ENCODE measurements at places on chromosomes 2 and 18.

DNA sequence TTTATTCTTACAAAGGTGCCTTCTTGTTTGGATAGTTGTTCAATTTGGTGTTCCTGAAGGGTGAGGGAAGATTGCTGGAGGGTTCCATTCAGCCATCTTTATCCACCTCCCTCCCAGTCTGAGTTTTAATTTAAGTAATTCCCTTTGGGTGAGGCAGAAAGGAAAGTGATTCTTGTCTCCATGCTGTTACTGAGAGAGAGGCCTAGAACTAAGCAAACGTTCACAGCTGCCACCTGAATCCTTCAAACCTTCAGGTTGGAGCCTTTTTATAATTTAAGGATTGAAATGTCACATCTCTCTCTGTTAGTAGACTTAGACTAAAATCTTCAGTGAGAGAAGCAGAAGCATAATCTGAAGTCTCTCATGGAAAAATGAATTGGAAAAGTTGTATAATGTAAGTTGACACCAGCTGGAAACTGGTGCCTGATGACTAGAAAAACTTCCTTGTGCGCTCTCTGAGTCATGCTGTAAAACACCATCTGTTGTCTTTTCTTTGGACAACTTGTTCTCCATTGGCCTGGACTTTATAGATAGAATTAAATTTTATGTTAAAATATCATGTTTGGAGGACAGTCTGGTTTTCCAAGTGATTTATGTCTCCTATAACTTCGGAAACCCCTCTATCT, 14.6 kb downstream of the STRADB start:
- DNase-seq = no peak

DNA sequence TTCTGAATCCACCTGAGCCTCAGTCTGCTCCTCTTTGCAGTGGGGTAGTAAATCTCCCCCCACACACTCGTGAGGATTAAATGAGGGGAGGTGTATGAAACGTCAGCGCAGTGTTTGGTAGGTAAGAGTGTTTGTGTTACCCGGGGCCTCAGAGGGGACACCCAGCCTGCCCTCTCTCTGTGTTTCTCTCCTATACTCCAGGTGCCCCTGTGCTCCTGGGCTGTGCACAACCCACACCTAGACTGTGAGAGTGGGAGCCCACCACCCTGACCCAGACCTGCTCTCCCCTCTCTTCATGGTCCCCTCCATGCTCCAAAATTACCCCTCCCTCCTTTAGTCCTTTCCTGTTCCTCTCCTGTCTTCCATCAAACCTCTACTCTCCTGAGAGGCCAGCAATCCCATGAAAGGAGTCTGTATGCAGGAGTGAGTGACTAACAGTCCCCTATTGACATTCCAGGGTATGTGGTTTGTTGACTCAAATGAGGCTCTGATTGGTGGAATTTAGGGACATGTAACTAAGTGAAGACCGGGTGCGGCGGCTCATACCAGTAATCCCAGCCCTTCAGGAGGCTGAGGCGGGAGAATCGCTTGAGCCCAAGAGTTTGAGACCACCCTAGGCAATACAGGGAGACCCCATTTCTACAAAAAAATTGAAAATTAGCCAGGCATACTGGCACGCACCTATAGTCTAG, 10.4 kb downstream of the CIB4 start:
- no peak for DNase-seq

DNA sequence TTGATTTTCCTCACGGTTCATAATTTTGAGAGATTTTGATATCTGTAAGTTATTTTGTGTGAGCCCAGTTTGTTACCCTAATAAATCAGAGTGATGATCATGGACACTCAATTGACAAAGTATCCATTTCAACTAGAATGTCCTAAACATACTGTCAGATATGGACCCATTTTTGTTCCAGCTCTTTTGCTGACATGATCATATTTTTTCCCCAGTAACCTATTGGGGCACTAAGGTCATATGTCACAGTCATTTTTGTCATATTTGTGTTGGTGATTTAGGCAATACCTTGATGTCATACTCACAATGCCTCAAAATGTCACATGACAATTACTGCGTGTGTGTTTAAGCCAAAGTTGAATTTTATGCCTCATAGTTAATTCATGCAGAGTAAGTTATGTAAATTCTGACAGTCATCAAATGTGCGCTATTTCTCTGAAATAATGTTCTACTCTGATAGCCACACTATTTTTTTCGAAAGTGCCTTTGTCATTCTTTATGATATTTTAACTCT, 218.7 kb downstream of the ARHGAP15 start:
- DNase-seq = no peak

DNA sequence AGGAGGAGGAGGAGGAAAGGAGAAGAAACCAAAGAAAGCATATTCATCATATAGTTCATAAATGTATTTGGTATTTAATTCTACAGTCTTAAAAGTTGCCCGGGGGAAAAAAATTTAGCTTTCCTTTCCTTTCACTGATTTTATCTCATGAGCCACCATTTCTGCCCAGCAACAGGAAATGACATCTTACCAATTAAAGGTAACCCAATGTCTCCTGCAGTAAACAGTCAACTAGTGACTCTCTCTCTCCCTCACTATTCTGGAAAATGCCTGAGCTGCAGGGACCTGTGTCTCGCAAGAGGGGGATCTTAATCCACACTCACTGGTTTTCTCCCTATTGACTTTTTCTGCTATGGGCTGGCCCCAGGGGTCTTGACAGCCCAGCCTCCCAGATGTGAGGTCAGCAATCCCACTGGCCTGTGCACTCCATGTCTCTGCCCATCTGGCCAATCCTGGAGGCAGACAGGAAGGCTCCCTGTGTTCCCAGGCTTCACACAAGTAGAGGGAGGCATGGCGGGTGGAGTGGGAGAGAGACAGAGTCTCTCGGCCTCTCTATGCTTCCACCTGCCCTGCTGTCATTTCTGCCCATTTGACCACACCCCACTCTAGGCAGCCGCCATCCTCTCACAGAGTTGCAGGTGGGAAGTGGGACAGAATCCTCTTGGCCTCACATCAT, 85.4 kb upstream of the CABLES1 start:
- DNase-seq = no peak

DNA sequence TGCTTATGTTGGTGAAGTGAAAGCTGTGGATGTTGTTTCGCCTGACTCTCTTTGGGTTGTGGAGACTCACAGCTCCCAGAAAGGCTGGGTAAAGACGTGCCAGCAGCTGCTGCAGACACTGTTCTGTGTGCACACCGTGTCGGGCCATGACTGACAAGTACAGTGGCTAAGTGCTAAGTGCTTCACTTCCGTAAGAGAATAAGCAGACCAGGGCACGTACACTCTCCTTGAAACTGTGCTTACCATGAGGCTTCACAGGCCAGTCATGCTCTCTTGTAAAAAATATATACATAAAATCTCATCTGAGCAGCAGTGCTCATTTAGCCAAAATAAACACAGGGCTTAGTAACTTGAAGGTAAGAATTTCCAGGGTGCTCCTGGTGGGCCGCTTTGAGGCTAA, 86.0 kb downstream of the NRP2 start:
- DNase-seq = no peak

- DNase-seq = no peak
Measured at GRCh38 chr2:217356781-217357180, 496.9 kb upstream of the TNP1 start.

- no peak for DNase-seq
Measured at GRCh38 chr2:65035351-65035943, 20.8 kb upstream of the CEP68 start.
